ENCODE measurements at places on chromosomes 4 and X.

DNA sequence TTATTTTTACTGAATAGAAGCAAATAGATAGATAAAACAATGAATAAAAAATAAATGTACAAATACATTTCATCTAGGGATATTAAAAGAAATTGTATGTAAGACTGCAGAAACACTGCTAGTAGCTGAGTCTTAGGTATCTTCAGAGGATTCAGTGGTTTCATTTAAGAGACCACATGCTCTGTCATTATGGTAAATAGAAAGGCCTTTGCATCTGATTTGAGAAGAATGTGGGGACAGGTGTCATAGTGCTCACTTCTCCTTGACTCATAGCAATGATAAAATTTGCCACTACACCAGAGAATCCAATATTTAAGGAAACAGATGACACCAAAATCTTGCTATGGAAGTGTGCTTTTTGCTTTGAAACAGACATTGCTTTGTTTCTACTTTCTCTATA, 59.8 kb upstream of the PPP1R2C start:
- no peak for DNase-seq

DNA sequence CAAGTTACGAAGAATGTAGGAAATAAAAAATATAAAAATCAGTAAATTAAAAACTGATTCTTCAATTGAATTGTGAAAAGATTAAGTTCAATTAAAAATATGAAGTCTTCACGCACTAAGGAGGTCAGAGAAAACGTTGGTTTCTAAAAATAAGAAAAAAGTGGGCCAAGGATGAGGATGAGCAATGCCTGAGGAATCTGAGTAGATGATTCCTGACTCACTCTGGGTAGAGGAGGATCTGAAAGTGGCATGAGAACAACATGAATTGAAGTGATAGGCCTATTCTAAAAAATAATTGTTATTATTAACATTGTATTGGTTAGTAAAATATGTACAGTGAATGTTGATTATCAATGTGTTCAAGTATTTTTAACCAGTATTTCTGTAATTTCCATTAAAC, 444.2 kb downstream of the GRIA2 start:
- DNase-seq = no peak

DNA sequence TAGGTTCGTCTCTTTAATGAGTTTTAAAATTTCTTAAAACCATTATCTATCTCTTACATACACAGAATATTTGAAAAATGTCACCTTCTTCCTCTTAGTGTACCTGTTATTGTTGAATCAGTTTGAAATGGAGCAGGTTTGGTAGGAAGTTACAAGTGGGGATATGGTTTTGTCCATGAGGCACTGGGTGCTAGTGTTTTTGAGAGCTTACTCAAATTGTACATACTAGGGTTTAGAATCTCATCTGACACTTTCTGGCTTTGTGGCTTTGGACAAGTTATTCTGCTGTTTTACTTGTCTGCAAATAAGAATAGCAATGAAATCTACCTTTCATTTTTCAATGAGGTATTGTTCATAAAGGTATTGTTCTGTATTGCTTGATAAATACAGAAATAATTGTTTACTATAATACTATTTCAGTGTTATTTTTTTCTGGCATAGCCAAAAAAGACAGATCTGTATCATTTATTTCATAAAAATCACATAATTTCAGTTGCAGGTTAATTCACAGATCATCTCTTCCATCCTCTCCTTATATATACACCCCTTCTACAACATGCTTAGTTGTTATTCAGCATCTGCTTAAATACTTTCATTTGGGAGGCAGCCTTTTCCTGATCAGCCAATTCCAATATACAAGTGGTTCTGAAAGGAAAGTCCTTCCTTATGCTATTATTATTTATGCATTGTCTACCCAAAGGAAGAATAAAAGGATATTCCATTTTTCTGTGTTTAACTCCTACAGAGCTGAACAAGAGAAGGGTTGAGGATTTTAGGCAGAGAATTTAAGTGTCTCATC, 13.3 kb downstream of the NCAPG start:
- DNase-seq = no peak

DNA sequence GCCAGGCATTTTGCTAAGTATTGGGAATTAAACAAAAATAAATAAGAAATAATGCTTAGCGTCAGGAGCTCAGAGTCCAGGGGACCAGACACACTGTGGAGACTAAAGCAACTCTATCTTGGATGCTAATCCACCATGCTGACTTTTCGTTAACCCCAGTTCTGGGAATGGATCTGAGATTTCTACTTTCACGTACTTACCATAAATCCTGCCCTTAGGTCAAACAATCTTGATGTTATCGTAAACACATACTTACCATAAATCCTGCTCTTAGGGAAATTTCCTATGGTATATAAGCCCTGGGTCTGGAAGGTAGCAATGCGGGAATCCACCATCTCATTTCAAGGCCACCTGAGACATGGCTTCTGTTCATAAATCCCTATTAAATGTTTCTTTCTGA, 204.5 kb upstream of the IGFBP7 start:
- no peak for DNase-seq

- no peak for DNase-seq
These were observed 13.2 kb downstream of the HS3ST1 start for GRCh38 chr4:11415409-11416070.

- no peak for DNase-seq
These were observed 137.7 kb upstream of the LIMCH1 start for GRCh38 chr4:41400296-41400695.

DNA sequence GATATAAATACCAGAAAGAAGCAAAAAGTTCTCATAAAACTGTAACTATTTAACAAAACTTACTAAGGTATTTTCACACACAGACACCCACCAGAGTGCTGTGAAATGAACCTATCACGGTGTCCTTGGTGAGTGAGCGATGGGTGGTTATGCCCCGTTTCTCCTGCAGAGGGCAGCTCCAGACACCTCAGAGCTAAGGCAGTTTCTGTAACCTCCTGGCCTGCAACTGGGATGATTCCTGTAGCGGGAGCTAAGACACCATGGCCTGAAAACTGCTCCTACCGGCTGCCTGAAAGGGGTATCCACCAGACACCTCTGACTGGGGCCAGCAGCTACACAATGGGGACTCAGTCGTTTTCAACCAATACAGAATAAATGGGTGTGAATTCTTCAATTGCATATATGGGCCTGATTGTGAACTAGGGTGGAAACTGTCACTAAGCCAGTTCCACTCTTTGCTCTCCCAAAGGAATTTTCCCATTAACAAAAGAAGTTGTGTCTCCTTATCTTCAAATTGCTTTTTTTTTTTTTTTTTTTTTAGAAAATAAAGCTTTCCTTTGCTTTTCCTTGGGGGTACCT, 2375.8 kb upstream of the TENM3 start:
- DNase-seq = peak; percentile 42

DNA sequence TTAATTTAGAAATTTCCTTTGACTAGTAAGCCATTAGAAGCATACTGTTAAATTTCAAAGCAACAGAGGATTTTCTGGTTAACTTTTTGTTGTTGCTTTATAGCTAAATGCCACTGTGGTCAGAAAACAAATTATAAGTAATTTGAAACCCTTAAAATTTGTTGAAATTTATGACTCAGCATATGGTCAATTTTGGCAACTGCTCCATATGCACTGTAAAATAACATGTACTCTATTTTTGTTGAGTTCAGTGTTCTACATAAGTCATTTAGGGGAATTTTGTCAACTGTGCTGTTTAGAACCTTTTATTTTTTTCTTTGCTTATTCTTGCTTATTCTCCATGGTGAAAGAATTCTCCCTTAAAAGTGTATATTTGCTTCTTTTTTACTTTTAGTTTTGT, 28.6 kb downstream of the SCLT1 start:
- DNase-seq = no peak

DNA sequence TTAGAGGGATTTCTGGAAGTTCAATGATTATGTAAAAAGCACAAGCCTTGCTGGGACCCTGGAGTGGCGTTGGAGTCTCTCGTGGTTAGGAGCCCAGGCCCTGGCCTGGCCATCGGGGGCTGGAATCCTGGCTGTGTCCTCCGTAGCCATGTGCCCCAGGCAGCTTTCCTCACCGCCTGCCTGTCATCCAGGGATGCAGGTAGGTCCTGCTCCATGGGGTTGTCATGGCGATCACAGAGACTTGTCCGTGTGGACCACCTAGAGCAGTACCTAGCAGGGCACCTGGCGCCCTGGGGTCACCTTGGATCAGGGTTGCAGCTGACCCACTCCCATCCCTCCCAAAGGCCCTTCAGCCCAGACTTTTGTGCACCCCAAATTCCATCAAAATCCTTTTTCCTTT, 30.2 kb upstream of the WFS1 start:
- no peak for DNase-seq

DNA sequence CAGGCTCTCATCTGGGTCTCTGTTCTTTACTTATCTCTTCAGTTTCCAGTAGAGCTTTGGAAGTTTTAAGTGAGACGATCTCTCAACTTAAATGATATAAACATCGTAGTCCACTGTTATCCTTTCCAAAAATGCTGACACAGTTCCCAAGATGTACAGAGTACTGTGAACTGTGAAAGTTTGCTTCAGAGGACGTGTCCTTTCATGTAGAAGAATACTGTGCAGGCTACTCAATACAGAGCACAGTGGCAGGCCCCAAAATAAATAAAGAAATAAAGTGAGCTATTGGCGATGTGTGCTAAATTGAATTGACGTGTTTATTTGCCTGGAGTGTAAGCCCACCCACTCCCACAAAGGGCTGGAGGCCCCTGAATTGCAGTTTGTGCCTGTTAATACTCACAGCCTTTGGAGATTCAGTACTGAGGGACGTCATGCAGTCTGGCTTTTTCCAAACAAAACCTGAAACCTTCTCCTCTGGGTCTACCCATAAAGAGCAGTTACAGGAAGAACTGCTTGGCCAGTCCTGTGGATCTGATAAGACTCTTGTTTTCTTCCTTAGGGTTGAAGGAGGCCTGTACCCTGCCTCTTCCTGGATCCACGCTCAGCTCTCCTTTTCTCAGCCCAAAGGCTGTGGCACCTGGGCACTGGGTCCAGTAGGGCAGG, 66.1 kb downstream of the SOWAHB start:
- DNase-seq = no peak

GRCh38 chr4:72797486-72797885, 228.5 kb upstream of the ADAMTS3 start:
- no peak for DNase-seq

- peak; percentile 53 for DNase-seq
These were observed 1.6 kb downstream of the OTUD4 start for GRCh38 chr4:145178740-145179280.

- DNase-seq = no peak
These were observed 444 bp upstream of the ARHGAP6 start for GRCh38 chrX:11666164-11666563.

DNA sequence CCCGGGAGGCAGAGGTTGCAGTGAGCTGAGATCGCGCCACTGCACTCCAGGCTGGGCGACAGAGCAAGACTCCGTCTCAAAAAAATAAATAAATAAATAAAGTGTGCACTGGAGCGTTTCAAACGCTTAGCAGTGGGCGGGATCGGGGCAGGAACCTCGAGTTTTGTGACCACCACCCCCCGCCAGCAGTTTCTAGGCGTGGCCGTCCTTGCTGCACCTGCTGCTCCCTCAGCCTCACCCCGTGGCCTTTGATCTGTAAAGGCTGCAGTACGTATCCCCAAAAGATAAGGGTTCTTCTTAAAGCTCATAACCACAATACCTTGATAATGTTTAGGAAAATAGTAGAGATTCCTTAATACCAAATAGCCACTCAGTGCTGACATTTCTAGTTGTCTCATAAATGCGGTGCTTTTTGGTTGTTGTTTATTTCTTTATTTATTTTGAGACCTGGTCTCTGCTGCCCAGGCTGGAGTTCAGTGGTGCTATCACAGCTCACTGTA, 33.2 kb downstream of the PCGF3 start:
- DNase-seq = no peak

DNA sequence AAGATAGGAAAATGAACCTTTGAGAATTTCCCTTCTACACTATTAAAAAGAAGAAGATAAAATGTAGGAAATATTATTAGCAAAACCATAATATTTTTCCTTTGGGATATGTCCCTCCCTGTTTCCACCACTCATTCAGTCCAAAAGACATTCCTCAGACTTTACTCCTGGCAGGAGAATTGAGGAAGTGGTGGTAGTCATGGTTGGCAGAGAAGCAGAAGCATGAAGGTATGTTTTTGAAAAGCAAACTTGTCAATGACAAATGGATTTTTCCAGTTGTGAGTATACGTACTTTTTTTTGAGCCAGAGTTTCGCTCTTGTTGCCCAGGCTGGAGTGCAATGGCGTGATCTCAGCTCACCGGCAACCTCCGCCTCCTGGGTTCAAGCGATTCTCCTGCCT, 13.7 kb downstream of the STAG2 start:
- DNase-seq = no peak

- DNase-seq = peak; percentile 58
These were observed 52.4 kb upstream of the TMEM33 start for GRCh38 chr4:41882625-41883347.

- no peak for DNase-seq
These were observed 24.2 kb downstream of the CNKSR2 start for GRCh38 chrX:21398426-21398825.

- DNase-seq = no peak
These were observed 164.4 kb downstream of the RBMX2 start for GRCh38 chrX:130566028-130566683.

GRCh38 chr4:10673817-10674369, 10.7 kb downstream of the CLNK start:
- DNase-seq = no peak

- no peak for DNase-seq
These were observed 24.6 kb upstream of the MOB1B start for GRCh38 chr4:70877556-70877955.

- no peak for DNase-seq
These were observed at the start of gene FAM184B for GRCh38 chr4:17781300-17782287. FAM184B (minus strand) TSS chr4:17781621; CDS start chr4:17781299, 322 bp downstream.

DNA sequence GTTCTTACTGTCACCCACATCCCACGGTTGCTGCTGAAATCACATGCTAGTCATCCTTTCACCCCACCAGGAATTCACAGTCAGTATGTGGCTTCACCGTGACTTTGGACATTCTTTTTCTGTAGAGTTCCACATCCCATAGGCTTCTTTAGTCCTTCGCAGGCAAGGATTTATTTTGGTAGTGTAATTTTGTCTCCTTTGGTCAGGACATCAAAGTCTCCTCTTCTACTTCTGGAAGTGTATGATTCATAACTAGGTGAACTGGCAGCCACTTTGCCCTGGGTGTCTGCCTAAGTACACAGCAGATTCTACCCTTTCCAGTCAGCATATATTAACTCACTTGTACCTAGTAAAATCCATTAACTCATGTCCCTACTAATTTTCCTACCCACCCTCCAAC, 38.3 kb upstream of the MMAA start:
- no peak for DNase-seq

DNA sequence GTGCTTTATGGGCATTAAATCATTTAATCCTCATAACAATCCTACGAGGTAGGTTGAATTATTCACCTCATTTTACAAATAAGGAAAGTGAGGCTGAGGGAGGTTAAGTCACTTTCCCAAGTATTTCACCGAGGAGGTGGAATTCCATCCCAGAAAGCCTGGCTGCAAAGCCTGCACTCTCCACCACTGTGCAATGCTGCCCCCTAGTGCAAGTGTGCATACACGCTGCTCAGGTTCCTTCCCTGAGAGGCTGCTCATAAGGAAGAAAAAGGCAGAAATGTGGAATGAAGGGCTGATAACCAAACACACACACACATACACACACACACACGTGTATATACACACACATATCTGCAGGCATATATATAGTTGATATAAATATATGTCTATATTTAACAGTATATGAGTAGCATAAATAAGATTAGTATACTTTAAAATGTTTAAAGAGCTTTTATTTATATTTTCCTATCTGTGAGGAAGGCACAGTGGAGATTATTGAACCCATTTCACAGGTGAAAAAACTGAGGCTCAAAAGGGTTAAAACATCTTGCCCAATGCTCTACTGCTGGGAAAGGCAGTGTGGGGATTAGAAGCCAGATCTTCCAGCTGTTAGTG, 714.5 kb upstream of the TENM3 start:
- peak; percentile 42 for DNase-seq
